ENCODE measurements at places on chromosomes 3 and 15.

- no peak for DNase-seq
Observed at GRCh38 chr3:57118254-57118653, 46.9 kb downstream of the IL17RD start.

GRCh38 chr3:73499787-73500186 lies 125.0 kb downstream of the PDZRN3 start:
- no peak for DNase-seq

GRCh38 chr15:74158855-74159650 lies 14.5 kb upstream of the ISLR start:
- DNase-seq, result no peak

DNA sequence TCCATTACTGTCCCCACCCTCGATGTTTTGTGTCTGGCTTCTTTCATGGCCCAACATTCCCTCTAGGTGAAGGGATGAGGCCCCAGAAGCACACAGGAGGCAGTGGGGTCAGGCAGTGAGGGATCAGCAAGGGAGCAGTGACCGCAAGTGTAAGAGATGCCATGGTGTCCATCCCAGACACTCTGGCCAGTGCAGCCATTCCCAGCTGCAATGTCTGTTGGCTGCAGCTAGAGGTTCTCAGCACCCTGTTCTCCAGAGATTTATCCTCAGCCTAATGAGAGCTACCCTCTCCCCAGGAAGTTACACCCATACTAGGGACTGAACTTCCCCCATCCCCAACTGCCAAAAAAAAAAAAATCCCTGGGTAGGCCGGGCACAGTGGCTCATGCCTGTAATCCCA lies 40.2 kb downstream of the TRANK1 start:
- DNase-seq, result no peak

DNA sequence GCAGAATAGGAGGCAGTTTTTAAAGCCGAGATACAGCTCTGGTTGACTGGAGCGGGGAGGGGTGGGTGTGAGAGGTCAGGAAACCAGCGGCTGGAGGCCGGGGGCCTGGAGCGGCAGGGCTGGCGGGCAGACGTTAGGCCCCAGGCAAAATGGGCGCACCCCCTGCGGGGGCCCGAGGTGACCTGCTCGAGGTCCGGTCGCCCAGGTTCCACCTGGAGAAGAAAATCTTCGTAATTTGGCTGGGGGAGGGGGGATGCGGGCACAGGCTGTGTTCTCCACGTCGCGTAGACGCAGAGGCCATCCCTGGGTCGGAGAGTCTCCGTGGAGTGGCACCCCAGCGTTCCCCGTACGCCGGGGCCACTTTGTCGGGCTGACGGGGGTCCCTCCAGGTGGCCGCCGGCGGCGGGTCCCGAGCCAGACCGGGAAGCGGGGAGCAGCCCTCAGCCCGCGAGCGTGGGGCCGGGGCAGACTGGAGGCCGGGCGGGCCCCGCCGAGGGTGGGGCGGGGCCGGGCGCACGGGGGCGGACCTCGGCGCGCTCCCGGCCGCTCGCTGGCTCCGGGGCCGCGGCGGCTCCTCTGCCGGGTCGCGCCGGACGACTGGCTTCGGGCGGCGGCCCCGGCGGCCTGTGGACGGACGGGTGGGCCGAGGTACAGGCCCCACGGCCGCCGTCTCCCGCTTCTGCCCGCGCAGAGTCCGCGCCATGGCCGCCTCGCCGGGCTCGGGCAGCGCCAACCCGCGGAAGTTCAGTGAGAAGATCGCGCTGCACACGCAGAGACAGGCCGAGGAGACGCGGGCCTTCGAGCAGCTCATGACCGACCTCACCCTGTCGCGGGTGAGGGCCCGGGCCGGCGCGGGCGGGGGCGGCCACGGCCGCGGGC lies at the start of gene CRTC3:
Gene CRTC3, plus strand, starts transcription at position 553 of the 879 bp plus-strand sequence. Its CDS starts 149 bp downstream, at position 702.
- peak; percentile 59 for DNase-seq

GRCh38 chr3:107117922-107118536 lies 259.2 kb upstream of the CCDC54 start:
- DNase-seq, result no peak

DNA sequence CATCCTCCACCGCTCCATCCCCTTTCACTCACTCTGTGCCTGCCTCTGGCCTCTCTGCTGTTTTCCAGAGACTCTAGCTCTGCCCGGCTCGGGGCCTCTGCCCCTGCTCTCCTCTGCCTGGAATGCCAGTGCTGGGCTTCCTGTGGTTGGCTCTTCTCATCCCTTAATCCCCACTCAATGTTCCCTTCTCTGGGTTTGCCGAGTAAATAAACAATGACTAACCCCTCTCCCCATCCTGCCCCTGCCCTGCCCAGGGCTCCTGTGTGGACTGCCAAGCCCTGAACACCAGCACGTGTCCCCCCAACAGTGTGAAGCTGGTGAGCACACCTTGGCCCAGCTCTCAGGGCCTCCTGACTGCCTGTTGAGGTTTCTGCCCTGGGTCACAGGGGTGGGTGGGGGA lies 12.2 kb downstream of the STAB1 start:
- no peak for DNase-seq

GRCh38 chr15:48442011-48442410 lies 110.8 kb downstream of the DUT start:
- DNase-seq, result no peak
